ENCODE measurements at places on chromosomes 12 and 14. TPM values are rescaled to one million over a fixed set of nuclear protein-coding genes. Genes with fewer than 3 reads are reported as not detected.

DNA sequence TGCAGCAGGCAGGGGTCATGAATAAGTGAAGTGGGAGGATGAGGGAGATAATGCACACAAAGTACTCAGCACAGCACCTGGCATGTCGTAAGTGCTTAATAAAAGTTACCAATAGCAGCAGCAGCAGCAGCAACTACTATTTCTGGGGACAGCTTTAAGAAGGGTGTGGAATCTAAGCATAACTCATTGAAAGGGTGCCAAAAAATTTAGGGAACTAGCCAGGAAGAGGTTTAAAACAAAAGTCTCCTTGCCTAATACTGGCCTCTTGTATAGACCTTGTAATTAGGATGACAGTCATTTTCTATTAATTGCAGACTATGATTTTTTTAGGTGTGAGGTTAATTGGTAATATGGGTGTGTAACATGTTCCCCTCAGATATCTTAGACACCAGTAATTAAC is 179.9 kb downstream of the PTPN11 start:
- peaks cover 30% of the 10 kb centered on the region for H3K27me3 ChIP-seq
- no peaks in the 10 kb centered on the region for H3K4me1 ChIP-seq
- no peak overlapping the region for H3K27ac ChIP-seq
- no peaks in the 10 kb centered on the region for H3K36me3 ChIP-seq
- no peak overlapping the region for H3K4me3 ChIP-seq

GRCh38 chr12:10863512-10864218 is 14.4 kb upstream of the PRR4 start:
- H3K36me3 ChIP-seq, result no peaks in the 10 kb centered on the region
- no peak overlapping the region for H3K27ac ChIP-seq
- no peaks in the 10 kb centered on the region for H3K4me1 ChIP-seq
- H3K27me3 ChIP-seq, result no peaks in the 10 kb centered on the region
- no peak for DNase-seq
- H3K4me3 ChIP-seq, result no peak overlapping the region

GRCh38 chr12:46659032-46659650 is 166.7 kb downstream of the SLC38A4 start:
- peaks cover 23% of the 10 kb centered on the region for H3K4me1 ChIP-seq
- DNase-seq, result no peak
- no peaks in the 10 kb centered on the region for H3K36me3 ChIP-seq
- peak overlapping the region; percentile 67 for H3K27ac ChIP-seq
- H3K4me3 ChIP-seq, result peak overlapping the region; percentile 20

DNA sequence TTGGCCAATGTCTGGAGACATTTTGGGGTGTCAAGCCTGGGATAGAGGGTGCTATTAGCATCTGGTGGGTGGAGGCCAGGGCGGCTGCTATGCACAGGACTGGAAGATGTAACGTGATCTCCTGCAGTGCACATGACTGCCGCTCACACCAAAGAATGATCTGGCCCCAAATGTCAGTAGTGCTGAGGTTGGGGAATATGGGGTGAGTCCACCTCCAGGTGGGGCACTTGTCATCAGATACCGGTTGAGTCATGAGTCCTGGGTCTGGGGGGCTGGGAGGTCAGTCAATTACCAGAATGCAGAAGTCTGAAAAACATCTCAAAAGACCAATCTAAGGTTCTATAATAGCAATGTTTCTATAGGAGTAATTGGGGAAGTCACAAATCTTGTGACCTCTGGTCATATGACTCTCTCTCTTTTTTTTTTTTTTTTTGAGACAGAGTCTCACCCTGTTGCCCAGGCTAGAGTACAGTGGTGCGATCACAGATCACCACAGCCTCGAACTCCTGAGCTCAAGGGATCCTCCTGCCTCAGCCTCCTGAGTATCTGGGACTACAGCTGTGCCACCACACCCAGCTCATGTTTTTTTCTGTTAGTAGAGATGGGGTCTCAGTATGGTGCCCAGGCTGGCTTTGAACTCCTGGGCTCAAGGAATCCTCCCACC is 6.0 kb upstream of the SDSL start:
- H3K27ac ChIP-seq, result no peak overlapping the region

GRCh38 chr14:64947710-64948611 is 5.4 kb upstream of the GPX2 start:
- H3K27me3 ChIP-seq, result no peaks in the 10 kb centered on the region
- H3K36me3 ChIP-seq, result no peaks in the 10 kb centered on the region
- no peak for DNase-seq
- H3K4me1 ChIP-seq, result peaks cover 11% of the 10 kb centered on the region
- no peak overlapping the region for H3K27ac ChIP-seq
- H3K4me3 ChIP-seq, result no peak overlapping the region

GRCh38 chr14:50797250-50798047 is 33.5 kb downstream of the NIN start:
- no peak overlapping the region for H3K27ac ChIP-seq
- no peak overlapping the region for H3K4me3 ChIP-seq
- H3K36me3 ChIP-seq, result no peaks in the 10 kb centered on the region
- H3K4me1 ChIP-seq, result no peaks in the 10 kb centered on the region
- DNase-seq, result no peak

- H3K36me3 ChIP-seq, result no peaks in the 10 kb centered on the region
- no peaks in the 10 kb centered on the region for H3K4me1 ChIP-seq
- no peak for DNase-seq
- H3K4me3 ChIP-seq, result no peak overlapping the region
- H3K27me3 ChIP-seq, result no peaks in the 10 kb centered on the region
- H3K27ac ChIP-seq, result no peak overlapping the region
Measured at GRCh38 chr12:592024-592505, 71.2 kb downstream of the NINJ2 start.

The IL31 gene
- not detected for total RNA-seq

Data from transverse colon (tissue), 4 donors.